ENCODE measurements at places on chromosomes 2 and 18.
A peak's percentile ranks its signal among the peaks of the same experiment; 100 is the strongest.

DNA sequence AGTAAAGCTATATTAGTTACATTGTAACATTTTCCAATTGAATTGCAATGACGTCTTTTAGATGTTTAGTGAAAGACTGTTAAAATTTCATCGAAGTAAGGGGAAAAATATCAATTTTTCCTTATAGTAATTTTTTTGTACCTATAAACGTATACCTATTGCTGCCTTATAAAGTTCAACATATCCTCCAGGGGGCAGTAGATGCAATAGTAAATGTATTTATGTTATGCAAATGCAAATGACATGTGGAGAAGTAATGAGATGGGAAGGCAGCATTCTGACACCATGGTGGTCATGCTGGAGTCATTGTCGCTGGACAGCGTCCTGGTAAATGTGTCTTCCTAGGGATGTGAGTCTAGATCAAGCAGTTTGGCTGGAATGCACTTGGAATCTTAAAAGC is 38.7 kb downstream of the MSTN start:
- ATAC-seq, result peak; percentile 64

DNA sequence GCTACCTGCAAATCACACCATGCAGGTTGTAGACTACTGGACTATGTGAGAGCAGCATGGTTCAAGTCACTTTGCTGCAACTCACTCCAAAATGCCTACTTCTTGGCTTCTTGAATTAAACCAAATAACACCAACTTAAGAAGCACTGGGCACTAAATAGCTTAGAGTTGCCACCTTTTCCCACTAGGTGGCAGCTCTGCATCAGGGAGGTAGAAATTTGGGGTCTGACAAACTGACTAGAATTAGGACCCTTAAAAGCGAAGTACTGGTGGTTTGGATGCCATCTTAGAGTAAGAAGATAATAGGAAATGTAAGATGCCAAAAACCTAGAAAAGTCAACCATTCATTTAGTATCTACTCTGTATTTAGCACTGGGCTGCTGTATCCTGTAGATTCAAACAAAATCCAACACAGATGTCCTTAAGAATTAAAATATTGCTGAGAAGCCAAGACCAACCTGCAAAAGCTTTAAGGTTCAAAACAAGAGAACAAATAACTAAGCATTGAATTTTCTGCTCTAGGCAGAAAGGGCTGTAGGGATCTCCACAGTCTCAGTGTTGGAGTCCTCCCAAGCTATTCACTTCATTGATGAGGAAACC is 65.5 kb downstream of the CCBE1 start:
- ATAC-seq, result peak; percentile 77

GRCh38 chr2:3405876-3406275 is 26.4 kb downstream of the TRAPPC12 start:
- ATAC-seq, result no peak

GRCh38 chr18:79600141-79600540 is 79.5 kb upstream of the CTDP1 start:
- ATAC-seq, result no peak

GRCh38 chr2:42804338-42804737 is 12.0 kb upstream of the HAAO start:
- ATAC-seq, result no peak

GRCh38 chr2:240990266-240990529 is 8.2 kb upstream of the SNED1 start:
- ATAC-seq, result no peak

DNA sequence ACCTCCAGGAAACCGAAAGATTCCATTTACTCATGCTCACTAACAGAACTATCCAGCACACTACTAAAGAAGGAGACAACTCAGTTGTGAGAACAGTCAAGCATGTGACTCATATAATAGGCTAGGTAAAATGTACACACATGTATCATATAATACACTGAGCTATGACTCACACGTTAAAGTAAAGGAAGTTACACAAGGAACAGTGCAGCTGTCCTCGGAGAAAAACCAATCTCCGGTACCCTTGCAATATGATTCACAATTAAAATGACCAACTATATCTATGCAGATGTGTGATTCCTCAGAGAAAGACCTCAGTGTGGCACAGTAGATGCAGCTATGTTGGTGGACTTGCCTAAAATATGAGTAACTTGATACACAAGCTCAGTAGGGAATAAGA is 76.5 kb downstream of the STRN start:
- peak; percentile 99 for ATAC-seq

- no peak for ATAC-seq
Observed at GRCh38 chr2:205089958-205090357, 544.7 kb downstream of the PARD3B start.

DNA sequence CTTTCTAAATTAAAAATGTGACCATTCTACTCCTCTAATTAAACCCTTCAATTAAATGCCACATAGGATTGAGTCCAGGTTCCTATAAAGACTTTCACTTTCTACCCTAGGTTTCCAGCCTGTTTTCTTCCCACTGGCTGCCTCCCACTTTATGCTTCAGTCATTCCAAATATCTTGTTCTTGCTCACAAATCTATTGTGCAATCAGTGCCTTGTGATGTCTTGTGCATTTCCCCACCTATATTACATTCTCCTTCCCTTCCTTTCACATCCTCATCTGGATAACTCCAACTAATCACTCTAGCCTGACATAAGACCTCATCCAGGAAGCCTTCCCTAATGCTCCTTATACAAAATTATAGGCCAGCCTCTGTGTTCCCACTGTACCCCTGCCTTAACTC is 281.7 kb upstream of the LRATD1 start:
- no peak for ATAC-seq

- ATAC-seq, result no peak
Observed at GRCh38 chr2:44768438-44769236, 172.9 kb upstream of the SIX3 start.

DNA sequence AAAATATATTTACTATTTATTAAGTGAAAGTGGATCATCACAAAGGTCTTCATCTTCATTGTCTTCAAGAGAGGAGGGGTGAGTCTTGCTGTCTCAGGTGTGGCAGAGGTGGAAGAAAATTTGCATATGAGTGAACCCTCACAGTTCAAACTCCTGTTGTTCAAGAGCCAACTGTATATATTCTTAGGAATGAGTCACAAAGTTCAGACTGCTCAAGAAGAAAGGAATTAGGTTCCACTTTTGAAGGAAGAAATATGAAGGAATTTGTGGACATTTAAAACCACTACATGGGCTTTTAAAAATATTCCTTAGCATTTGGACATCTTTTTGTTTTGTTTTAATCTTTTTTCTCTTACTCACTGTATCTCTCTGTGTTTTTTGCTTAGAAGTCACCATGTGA is 212.6 kb downstream of the INSIG2 start:
- ATAC-seq, result no peak

- no peak for ATAC-seq
Observed at GRCh38 chr2:42935692-42936671, 143.6 kb upstream of the HAAO start.

DNA sequence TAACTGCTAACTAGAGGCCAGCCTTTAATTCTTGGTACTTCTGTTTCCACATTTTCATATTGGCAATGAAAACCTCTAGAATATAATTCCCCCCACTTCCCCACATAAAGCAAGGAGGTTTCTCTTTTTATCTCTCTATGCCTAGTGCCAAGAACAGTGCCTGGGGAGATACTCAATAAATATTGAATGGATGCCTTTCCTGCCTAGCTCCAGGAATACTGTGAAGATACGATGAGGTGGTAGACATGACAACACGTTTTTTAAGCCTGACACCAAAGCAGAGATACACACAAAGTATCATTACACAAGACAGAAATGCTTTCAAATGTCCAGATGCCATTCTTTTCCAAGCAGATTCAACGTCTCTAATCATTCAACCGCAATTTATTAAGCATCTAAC is 535.5 kb downstream of the XIRP2 start:
- no peak for ATAC-seq

DNA sequence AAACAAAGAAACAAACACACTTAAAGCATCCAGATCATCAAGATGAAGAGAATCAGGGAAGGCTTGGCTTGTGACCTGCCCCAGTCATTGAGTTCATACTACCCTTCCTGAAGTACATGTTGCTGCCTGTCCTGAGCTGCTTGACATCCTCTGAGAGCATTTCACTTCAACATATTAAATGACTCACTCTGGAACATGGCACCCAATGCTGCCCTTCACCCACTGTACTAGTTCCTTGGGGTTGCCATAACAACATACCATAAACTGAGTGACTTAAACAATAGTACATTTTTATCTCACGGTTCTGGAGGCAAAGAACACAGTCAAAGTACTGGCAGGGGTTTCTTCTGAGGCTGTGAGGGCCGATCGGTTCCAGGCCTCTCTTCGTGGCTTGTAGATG is 371.3 kb downstream of the RNF144A start:
- ATAC-seq, result no peak

- no peak for ATAC-seq
Observed at GRCh38 chr2:219697811-219698747, 70.6 kb downstream of the SLC4A3 start.

- peak; percentile 70 for ATAC-seq
Observed at GRCh38 chr2:7061921-7062320, 144.7 kb downstream of the RNF144A start.

DNA sequence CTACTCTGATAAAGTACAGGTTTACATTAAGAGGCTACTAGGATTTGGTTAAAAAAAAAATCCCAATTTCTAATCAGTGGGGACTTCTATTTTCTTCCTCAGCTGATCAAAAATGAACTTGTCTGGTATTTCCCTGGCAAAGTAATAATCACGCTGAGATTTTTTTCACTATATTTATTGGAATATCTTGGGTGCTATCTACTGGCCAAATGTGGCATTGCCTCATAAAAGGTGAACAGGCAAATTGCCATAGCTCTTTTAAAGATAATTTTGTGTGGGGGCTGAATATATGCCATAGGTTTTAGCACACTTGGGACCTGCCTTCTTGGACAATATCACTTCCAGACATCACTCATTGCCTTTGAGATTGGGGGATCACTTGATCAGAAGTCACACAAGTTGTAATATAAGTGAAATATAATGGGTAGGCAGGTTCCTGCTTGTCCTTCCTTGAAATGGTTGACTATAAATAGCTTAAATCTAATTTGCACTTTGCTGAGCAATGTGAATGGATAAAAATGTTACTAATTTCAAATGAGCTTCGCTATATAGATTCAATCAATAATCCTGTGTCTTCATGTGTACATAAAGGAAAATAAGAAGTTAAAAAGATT is 7.0 kb upstream of the NXPH2 start:
- peak; percentile 72 for ATAC-seq

GRCh38 chr2:143934626-143935481 is 585.1 kb downstream of the ZEB2 start:
- no peak for ATAC-seq

DNA sequence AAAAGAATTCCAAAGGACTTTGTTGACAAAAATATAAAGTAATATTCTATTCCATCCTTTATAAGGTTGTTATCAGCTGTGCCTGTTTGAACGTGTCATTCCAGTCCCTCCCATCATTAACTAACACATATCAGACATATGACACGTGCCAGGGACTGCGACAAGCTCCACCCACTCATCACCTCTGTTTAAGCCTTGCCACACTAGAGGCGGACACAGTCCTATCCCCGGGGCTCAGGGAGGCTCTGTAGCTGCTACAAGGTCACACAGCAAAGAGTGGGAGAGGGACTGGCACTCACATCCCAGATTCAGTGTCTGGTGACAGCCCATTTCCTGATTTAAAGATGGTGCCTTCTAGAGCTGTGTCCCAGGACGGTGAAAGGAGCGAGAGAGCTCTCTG is 30.0 kb downstream of the TBC1D8 start:
- no peak for ATAC-seq

DNA sequence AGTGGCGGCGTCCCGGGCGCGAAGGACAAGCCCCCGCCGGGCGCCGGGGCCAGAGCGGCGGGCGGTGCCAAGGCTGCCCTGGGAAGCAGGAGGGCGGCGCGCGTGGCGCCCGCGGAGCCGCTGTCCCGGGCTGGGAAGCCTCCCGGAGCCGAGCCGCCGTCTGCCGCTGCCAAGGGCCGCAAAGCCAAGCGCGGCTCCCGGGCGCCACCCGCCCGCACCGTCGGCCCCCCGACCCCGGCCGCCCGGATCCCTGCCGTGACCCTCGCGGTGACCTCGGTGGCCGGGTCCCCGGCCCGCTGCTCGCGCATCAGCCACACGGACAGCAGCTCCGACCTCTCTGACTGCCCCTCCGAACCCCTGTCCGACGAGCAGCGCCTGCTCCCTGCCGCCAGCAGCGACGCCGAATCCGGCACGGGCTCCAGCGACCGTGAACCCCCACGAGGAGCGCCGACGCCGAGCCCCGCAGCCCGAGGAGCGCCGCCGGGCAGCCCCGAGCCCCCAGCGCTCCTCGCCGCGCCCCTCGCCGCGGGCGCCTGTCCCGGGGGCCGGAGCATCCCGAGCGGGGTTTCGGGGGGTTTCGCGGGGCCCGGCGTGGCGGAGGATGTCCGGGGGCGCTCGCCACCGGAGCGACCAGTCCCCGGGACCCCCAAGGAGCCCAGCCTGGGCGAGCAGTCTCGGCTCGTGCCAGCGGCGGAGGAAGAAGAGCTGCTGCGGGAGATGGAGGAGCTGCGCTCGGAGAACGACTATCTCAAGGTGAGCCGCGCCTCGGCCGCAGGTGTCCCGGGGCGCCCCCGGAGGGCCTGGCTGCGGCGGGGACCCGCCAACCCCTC is 820 bp downstream of the MTCL1 start:
- no peak for ATAC-seq

GRCh38 chr18:75554644-75555185 is 127.2 kb upstream of the SMIM21 start:
- ATAC-seq, result no peak
